Bone marrow (tissue), 2 donors: ENCODE measurements at places on chromosomes 7 and 10.

GRCh38 chr7:104929921-104930320 is 84.1 kb upstream of the KMT2E start:
- DNase-seq = no peak

GRCh38 chr7:27434756-27435400 is 192.3 kb downstream of the EVX1 start:
- DNase-seq = no peak

DNA sequence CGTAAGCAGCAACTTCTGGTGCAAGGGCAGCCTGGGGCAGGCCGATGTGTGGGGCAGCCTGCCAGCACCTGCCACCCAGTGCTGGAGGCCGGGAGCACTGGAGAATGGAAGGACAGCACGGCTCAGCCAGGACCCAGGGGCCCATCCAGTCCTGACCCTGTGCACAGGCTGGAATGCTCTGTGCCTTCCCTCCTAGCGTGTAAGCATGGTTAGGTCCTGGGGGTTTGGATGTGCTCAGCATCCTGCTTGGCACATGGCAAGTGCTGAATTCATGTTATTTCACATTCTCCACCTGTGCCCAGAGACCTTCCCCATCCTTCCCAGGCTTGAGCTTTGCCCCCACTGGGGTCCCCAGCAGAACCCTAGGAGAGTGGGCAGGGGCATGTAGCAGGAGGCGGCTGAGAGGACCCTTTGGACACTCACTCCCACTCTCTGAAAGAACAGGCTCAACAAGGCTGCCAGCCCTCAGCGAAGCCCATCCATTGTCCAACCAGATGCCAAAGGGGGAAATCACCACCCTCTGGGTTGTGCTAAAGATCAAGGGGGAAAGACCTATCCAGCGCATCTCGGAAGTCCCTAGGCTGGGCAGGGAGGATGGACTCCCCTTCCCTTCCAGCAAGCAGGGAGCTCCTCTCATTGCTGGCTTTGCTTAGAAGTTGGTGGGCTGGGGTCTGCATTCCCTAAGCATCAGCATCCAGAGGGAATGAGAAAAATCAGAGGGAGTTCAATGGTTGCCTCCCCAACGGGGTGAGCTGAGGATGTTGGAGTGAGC is 29.7 kb downstream of the ANXA8 start:
- DNase-seq = no peak

GRCh38 chr10:86363833-86364490 is 2.6 kb downstream of the GRID1 start:
- DNase-seq = no peak

- no peak for DNase-seq
Measured at GRCh38 chr10:22333167-22333974, 11.9 kb upstream of the SPAG6 start.

DNA sequence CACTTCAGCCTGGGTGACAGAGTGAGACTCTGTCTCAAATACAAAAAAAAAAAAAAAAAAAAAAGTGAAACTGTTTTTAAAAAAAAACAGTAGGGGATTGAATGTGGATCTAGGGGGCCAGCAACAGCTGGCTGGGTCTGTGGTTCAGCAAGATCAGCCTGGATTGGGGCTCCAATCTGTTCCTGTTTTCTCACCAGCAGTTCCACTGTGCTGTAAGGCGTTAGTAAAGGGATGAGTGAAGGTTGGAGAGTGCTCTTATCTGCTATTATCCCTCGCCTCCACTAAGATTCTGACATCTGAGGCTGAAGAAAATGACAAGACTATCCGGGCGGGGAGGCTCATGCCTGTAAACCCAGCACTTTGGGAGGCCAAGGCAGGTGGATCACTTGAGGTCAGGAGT is 41.6 kb upstream of the GTF2IRD1 start:
- no peak for DNase-seq

DNA sequence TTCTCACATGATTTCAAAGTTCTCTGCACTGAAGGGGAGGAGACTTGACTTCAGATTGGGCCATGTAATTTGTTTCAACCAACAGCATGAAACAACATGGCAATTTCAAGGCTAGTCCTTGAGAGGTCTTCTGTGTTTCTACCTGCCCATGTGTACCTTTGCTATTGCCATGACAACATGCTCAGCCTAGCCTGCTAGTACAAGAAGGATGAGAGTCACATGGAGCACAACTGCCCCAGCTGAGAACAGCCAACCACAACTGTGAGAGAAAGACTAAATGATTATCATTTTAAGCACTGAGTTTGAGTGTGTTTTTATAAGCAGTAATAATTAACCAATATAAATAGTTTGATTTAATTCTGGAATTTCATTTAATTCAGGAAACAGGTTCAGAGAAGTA is 41.9 kb downstream of the ANKMY2 start:
- DNase-seq = no peak

GRCh38 chr7:75048435-75049379 is 24.9 kb downstream of the RCC1L start:
- no peak for DNase-seq

DNA sequence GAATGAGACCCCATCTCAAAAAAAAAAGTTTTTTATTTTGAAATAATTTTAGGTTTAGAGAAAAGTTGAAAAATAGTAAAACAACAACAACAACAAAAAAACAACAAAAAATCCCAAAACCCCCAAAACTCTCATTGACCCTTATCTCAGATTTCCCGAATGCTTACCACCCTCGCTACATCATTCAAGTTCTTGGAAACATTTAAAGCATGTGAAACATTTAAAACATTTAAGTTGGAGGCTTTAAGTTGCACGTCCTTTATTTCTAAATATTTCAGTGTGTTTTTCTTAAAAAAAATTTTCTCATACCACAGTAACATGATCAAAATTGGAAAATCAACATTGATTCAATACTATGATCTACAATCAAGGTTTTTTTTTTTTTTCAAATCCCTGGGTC is 382 bp upstream of the ARMS2 start:
- DNase-seq = no peak

GRCh38 chr10:34236931-34237330 is 578.2 kb downstream of the PARD3 start:
- DNase-seq = no peak

GRCh38 chr7:69763513-69763912 is 165.2 kb downstream of the AUTS2 start:
- DNase-seq = no peak

- DNase-seq = no peak
Measured at GRCh38 chr10:51643734-51644133, 55.7 kb downstream of the CSTF2T start.

- no peak for DNase-seq
Measured at GRCh38 chr7:150829426-150829825, 22.9 kb upstream of the AOC1 start.

DNA sequence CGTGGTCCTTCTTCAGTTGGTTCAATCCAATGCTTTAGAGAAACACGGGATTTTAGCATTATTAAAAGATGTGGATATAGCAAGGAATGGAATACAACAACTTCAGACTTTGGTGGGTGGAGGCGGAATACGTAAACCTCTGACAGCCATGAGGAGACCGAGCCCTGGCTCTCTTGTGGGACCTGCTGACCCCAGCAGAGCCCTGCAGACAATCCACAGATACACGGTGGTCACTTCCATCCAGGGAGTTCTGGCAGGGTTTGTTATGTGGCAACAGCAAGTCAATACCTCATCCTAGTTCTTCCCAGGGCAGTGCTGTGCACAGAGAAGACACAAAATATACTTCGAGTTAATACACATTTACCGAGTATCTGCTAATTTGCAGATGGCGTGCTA is 118.5 kb upstream of the DIP2C start:
- DNase-seq = no peak

DNA sequence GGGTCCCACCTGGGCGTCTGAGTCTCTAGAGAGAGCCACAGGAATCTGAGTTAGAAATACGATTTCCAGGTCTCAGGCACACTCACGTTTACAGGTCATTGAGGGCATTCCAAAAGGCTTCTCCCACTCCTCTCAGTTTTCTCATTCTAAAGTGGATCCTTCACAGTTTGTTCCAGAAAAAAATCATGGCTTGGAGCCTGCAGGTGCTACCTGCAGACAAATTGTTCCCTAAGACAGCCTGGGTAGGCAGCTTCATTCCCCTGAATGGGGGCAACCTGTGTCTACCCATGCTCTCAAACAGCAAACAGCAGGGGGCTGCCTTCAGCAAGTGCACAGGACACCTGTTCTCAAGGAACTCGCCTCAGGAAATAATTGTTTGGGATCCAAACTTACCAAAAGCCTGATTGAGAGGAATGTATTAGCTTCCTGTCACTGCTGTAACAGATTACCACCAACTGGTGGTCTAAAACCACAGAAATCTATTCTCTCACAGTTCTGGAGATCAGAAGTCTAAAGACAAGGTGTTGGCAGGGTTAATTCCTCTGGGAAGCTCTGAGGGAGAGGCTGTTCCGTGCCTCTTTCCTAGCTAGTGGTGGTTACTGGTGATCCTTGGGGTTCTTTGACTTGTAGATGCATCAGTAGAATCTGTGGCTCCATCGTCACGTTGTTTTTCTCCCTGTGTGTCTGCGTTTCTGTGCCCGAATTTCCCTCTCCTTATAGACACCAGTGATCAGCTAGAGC is 117.2 kb downstream of the RAB11FIP2 start:
- no peak for DNase-seq

DNA sequence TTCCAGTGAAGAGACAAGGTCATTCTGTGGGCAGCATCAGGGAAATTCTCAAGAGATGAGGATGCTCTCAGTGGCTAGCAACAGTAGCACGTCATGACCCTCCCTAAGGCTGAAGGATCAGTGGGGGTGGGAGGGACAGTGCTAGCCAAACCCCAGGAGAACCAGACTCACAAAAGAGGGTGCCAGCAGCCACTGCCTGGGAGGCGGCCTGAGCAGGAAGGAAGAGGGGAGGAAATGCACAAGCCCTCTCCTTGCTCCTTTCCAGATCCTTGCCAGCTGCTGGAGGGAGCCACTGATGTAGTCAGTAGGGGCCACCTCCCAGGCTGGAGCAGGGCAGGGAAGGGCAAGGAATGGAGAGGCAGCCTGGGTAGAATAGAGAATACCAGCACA is 302.7 kb downstream of the RPS24 start:
- no peak for DNase-seq

- DNase-seq = no peak
Measured at GRCh38 chr7:303425-303824, 13.5 kb downstream of the FOXL3 start.

- DNase-seq = no peak
Measured at GRCh38 chr7:135734343-135734689, 6.3 kb upstream of the SLC13A4 start.

- DNase-seq = no peak
Measured at GRCh38 chr7:36840904-36841303, 116.6 kb upstream of the AOAH start.

GRCh38 chr10:124748166-124748565 is 4.0 kb upstream of the FAM53B start:
- DNase-seq = no peak

- no peak for DNase-seq
Measured at GRCh38 chr7:126362746-126363145, 890.0 kb downstream of the GRM8 start.

- no peak for DNase-seq
Measured at GRCh38 chr10:96643920-96644319, 57.1 kb upstream of the TM9SF3 start.

- no peak for DNase-seq
Measured at GRCh38 chr10:37436357-37436756, 311.0 kb downstream of the ANKRD30A start.

DNA sequence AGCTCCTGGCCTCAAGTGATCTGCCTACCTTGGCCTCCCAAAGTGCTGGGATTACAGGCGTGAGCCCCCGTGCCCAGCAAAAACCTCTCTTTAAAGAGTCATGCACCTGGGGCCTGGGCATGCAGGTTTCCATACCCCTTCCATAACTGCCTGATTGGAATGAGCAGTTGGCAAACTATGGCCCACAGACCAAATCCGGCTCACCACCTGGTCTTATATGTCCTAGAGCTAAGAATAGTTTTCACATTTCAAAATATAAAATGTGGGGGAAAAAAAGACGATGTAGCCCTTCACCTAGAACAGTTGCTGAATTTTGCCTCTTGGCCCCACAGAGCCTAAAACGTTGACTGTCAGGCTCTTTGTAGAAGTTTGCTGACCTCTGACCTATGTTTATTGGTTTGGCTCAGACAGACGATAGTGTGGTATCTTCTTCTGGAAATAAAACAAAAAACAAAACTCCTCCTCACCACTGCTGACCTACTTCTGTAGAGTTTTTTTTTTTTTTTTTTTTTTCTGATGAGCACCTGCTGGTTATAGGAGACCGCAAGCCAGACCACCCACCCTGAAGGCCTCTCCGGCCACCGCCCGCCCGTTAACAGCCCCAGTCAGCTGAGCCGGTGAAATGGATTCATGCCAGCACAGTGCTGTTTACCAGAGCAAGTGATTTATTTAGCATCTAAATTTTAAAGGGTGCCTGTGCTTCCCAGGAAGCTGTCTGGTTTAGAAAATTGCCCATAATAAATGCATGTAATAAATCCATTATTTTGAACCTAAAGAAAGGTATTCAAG is 33.5 kb upstream of the SFRP5 start:
- no peak for DNase-seq

- DNase-seq = no peak
Measured at GRCh38 chr7:33883671-33883965, 21.7 kb upstream of the BMPER start.

- DNase-seq = no peak
Measured at GRCh38 chr10:20945546-20946332, 48.6 kb upstream of the NEBL start.

GRCh38 chr10:110864662-110865140 is 7.0 kb upstream of the PDCD4 start:
- no peak for DNase-seq

- no peak for DNase-seq
Measured at GRCh38 chr10:14560791-14561765, 213.6 kb downstream of the FAM107B start.

- no peak for DNase-seq
Measured at GRCh38 chr10:70673929-70674559, 1.7 kb downstream of the ADAMTS14 start.

- no peak for DNase-seq
Measured at GRCh38 chr10:101997803-101998202, 58.2 kb downstream of the ARMH3 start.

DNA sequence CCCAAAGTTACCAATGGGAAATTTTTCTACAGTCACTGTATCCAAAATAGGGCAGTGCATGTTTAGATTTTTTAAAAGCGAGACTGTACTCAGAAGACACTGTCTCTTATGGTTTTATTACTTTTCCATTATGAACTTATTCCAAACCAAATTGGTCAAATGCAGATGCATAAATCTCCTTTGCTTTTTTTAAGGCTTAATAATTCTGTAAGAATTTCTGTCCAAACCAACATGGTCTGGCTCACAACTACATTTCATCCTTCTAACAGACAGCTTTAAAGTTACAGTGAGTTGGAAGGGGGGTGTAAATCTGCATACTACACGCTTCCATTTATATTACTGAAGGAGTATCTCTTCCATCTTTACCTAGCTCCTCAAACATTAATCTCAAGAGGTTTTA is 199.2 kb downstream of the SLC25A13 start:
- DNase-seq = no peak

DNA sequence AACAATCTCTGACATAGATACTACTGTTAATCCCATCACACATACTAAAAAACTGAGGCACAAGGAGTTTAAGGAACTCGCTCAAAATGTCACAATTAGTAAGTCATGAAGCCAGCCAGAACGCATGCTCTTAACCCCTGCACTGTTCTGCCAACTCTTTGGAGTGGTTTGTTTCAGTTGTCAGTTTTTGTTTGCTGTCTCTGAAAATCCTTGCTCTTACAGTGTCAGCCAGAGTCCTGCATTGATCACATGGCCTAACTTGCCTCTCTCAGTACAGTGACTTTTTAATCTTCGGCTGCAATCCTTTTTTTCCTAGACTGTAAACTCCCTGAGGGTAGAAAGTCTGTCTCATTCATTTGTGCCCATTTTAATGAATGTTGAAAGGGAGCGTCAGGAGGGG is 753.8 kb downstream of the AUTS2 start:
- no peak for DNase-seq

GRCh38 chr10:112896722-112897121 is 53.3 kb upstream of the TCF7L2 start:
- no peak for DNase-seq
